ENCODE measurements at places on chromosomes 5 and 9.

GRCh38 chr9:114405294-114406034, 17.7 kb upstream of the AKNA start:
- DNase-seq: no peak

- no peak for DNase-seq
Measured at GRCh38 chr5:126016256-126016655, 407.0 kb upstream of the GRAMD2B start.

GRCh38 chr5:180401229-180401907, 48.2 kb upstream of the GFPT2 start:
- no peak for DNase-seq

DNA sequence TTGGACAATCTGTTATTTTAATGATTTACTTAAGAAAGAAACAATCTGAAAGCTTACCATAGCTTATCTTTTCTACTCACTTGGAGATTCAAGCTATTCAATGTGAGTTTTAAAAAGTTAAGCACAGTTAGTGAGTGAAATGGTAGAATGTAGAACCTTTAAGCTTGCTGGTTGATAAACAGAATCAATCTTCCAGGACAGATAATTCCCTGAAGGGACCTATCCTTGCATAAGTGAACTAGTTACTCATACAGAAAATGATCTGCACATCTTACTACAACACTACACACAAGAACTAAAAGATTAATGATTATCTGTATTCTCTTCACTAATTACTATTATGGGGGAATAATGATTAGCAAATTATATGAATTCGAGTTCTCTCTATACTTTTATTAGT, 165.6 kb downstream of the PALM2AKAP2 start:
- no peak for DNase-seq

GRCh38 chr9:37497320-37497719, 11.6 kb downstream of the POLR1E start:
- no peak for DNase-seq

DNA sequence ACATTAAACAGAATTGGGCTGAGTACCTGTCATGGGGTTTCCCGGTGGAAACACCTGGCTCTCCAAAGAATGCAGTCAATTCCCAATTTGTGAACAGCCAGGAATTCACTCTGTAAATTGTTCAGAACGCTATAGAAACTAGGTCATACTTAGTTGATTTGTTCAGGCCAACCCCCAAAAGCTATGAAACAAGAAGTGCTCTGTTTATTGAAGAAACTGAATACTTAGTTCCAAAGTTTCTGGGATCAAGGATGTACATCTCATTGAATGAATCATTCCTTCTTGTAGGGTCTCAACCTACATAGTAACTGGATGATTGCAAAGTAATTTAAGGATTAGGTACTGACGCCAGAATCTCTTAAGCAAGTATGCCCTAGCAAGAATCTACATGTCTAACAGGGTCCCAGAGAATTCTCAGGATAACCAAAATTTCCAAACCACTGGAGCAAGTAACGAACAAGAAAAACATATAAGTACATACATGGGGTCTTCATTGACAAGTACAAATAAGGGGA, 659 bp upstream of the TUSC1 start:
- DNase-seq: no peak

DNA sequence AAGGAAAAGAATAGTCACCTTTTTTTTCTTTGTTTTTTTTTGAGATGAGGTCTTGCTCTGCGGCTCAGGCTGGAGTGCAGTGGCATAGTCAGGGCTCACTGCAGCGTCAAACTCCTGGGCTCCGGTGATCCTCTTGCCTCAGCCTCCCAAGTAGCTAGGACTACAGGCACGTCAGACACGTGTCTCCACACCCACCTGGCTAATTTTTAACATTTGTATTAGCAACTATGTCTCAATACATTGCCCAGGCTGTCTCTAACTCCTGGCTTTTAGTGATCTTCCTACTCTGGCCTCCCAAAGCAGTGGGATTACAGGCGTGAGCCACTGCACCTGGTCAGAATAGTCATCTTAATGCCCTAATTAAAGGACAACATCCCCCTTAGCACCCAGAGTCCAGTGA, 54.4 kb upstream of the CTSL start:
- no peak for DNase-seq

- no peak for DNase-seq
Measured at GRCh38 chr5:97089149-97089801, 53.1 kb downstream of the LIX1 start.

- no peak for DNase-seq
Measured at GRCh38 chr5:169626779-169627178, 10.3 kb upstream of the DOCK2 start.

DNA sequence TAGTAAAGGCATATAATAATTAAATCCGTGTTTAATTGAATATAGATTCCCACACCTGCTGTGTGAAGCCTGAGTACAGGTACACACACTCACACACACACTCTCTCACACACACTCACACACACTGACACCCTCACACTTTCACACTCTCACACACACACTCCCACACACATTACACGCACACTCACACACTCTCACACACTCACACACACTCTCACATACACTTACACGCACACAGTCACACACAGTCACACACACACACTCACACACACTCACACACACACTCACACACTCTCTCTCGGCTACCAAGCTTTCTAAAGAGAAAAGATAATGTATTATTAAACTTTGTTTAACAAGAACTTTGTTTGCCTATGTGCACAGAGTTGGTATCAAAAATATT, 195.1 kb upstream of the CTNND2 start:
- no peak for DNase-seq

GRCh38 chr9:107067739-107068416, 204.9 kb downstream of the ZNF462 start:
- no peak for DNase-seq
